ENCODE measurements at places on chromosomes 3 and 15.

DNA sequence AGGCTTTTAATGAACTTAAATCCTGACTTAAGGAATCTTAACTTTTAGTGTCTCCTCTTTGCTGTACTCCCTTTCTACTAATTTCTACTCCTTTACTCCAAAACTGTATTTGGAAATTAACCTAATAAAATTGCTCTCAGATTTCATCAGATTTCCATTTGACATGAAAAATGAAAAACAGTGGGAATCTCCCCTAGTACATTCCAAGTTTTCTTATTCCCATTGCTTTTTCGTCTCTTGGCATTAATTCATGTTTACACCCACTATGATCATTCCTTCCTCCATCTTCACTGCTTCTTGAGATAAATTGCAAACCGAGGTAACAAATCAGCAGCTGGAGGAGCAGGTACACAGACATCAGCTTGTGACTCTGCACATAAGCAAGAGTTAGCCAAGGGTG, 208.7 kb downstream of the VGLL3 start:
- DNase-seq = peak; percentile 22

DNA sequence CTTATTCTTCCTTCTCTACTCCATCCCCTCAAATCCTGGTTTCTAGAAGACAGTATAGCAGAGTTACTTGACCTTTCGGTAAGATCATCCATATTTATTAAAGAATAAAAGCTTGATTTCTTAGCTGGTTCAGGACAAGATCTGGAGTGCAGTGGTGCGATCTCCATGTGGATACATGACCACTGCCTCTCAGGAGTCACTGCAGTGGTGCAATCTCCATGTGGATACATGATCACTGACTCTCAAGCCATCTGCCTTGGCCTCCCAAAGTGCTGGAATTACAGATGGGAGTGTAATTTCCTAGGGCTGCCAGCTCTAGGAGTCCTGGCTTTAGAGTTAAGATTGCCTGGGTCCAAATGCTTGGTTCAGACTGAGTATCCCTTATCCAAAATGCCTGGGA, 16.5 kb downstream of the LARP6 start:
- DNase-seq = no peak

DNA sequence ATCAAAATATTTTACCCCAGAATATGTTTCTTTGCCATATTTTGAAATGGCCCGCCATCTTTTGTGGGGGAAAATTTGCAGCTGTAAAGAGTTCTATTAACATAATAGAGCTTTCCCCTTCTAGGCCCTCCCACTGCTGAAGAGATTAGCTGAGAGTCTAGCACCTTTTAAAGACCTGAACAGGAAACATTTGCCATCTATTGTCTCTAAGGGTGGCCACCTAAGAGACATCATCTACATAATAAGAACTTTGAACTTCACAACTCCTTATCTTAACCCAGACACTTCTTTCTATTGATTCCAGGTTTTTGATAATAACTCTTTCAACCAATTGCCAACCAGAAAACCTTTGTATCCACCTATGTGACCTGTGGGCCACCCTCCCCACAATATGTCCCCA, 54.7 kb upstream of the TRPM1 start:
- no peak for DNase-seq

DNA sequence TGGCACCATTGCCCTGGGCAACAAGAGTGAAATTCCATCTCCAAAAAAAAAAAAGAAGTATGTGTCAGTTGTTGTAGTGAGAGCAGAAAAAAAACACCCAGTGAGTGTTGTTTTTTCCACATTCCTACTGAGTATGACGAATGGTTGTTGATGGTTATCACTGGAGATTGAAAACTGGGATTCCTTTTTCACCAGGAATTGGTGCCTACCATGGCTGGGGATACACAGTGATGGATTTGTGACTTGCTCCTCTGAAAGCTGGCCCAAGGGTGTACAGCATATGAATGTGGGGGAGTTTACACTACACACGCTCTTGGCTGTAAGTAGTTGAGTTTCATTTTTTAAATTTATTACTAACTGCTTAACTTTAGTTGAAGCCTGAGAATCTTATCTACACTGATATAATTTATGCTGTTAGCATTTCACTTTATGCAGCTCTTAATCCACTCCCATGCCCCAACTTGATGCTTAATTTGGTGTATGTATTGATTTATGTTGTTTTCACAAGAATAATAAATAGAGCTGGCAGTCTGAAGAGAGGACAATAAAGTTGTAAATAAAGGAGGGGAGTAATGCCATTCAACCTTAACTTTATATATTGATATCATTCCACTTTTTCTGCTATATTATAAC, 56.0 kb upstream of the MME start:
- DNase-seq = peak; percentile 19

- no peak for DNase-seq
Measured at GRCh38 chr15:98794211-98794610, 145.9 kb downstream of the IGF1R start.

GRCh38 chr15:68537097-68537496, 41.7 kb upstream of the CORO2B start:
- no peak for DNase-seq

- DNase-seq = peak; percentile 89
Measured at GRCh38 chr15:83365370-83365938, 81.0 kb upstream of the BNC1 start.

GRCh38 chr3:56398659-56399058, 69.6 kb downstream of the ERC2 start:
- DNase-seq = no peak

DNA sequence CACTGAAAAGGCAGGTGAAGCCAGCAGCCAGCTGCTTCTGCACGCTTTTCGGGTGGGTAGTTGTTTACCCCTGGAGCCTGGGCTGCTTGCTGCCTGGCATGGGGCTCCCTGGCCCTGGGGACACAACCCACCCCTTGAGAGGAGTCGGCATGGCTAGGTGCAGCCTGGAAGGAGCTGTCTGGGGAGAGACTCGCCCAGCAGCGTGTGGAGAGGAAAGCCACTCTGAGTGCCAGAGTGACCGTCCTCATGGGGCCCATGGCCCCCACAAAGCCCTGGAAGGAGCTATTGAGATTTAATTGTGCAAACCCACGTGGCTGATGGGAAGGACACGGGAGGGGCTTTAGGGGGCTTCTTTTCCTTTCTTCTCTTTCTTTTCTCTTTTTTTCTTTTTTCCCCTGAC, 137.5 kb downstream of the OPA1 start:
- DNase-seq = no peak

DNA sequence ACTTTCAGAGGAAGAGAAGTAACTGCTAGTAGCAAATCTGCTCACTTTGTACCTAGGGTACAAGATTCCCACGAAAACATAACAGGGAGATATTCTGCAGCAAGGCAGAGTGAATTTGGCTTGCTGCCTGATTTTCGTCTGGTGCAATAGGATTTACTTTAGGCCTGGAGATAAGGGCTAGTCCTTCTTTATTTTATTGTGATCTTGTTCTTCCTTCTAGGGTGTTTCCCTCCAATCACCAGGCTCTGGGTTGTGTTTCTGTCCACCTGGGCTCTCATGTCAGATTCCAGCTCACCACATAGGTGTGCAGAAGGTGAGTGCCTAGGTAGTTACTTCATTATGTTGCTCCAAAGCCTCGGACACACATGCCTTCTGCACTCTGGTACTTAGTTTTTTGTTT, 211.8 kb upstream of the RGMA start:
- DNase-seq = no peak

DNA sequence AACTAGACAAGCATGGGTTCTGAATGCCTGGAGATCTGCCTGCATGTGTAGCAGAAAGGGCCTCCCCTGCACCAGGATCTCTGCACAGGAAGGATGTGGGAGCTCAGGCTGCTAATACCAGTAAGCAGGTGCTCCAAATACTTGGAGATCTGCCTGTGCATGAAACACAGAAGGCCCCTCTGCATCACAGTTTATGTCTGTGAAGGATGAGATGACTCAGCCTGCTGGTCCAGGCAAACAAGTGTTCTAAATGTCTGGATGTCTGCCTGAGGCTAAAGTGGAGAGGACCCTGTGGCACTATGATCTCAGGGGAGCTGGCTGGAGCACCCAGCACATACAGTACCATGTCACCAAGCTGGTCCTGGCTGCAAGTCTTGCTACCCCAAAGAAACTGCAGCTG, 678.8 kb downstream of the MCTP2 start:
- no peak for DNase-seq

DNA sequence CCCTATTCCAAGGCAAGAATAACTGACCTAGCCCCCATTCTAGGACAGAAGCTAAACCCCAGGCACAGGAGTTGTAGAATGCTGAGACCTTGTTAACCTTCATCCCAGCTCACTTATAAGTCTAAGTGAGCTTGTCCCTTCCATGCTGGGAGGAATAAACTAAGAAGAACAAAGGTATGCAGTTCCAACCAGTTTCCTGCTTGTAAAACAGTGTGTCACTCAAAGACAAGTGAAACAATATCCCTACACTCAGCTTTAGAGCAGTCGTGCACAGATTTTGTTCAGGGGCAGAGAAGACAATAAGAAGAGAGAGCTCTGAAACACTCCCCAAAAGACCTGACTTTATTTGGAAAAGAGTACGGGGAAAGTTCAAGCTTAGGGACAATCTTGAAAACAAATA, 292.1 kb downstream of the CGGBP1 start:
- no peak for DNase-seq

All from GM03348 (cell line).